Activated CD4-positive, alpha-beta T cell treated with anti-CD3 and anti-CD28 coated beads, Interleukin-2, amount 10 ng/mL, durations not matched to agents 24 days and 14 days (primary cell): ENCODE measurements at places on chromosomes 12 and 14. TPM values are rescaled to one million over a fixed set of nuclear protein-coding genes. Genes with fewer than 3 reads are reported as not detected.

DNA sequence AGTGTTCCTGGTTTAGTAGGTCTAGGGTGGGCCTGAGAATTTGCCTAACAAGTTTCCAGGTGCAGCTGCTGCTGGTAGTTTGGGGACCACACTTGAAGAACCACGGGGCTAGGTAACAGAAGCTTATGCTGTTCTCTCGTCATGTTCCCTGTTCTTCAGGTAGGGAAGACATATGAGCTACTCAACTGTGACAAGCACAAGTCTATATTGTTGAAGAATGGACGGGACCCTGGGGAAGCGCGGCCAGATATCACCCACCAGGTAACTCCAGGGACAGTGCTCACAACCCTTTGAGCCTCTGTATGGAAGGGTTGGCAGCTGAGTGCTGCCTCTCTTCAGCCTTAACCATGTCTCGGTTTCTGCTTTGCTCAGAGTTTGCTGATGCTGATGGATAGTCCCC lies 3.5 kb downstream of the EMG1 start:
- DNase-seq = no peak

- no peak for DNase-seq
These were observed 38.5 kb downstream of the CCER1 start for GRCh38 chr12:90916516-90916915.

DNA sequence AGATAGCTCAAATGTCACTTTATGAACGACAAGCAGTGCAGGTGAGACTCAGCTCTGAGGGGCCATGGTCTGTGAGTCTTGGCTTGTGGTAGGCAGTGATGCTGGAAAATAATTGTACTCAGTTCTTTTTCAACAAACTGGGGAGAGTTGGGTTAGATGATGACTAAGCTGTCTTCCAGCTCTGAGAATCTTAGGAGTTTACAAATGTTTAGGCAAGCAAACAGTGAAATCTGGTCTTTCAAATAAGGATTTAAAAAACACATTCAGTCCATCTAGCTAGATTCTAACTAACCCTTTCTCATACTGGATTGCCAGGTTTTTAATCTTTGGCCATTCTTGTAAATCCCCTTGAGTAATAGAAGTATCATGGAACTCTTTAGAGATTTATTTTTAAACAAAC lies 3.4 kb downstream of the PHC1 start:
- DNase-seq = no peak

GRCh38 chr12:43711348-43711747 lies 47.2 kb downstream of the PUS7L start:
- DNase-seq = no peak

The IL26 gene
- 6.9 and 7.7 TPM in 2 replicates for total RNA-seq

- no peak for DNase-seq
These were observed 3.1 kb upstream of the GYS2 start for GRCh38 chr12:21607701-21608100.

DNA sequence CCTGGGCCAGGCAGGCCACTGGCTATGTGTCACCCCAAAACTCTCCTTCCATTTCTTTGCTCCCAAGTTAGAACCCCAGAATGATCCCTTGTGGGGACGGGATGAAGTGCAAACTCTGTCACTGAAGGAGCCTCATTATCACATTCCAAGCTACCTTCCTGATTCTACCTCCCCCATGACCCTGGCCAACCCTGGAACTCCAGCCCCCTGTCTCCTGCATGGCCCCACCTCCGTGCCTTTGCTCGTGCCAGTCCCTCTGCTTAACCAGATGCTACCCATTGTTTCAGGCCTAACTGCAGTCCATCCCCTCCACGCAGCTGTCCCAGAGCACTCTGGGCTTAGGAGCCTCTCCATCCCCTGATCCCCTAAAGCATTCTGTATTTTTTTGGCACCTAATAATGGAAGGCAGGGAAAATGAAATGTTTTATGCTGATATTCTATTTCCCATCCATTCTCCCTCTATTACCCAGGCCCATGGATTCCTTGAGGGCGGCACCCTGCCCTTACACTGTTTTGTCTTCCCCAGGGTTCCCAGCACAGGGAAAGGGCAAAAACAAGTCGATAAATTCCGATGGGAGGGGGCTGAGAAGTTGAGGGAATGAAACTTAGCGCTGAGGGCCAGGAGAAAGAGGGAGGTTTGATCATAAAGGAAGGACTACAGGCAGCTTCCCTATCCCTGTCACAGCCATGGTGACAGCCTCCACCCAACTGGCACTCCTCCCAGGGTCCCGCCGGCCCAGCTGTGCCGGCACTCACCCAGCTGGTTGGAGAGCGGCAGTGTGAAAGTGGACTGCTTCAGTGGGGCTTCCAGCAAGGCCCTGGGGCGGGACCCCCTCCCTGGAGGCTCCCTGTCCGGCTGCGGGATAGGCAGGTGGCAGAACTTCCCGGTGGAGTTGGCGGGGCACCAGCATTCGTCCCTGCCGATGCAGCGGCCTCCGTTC lies 58.1 kb downstream of the ISCA2 start:
- no peak for DNase-seq

The ZFYVE26 gene
- 13.5 and 15.8 TPM in 2 replicates for total RNA-seq

The LGALS3 gene
- 11.1 and 12.2 TPM in 2 replicates for total RNA-seq

The MMP14 gene
- total RNA-seq = 2.1 and 3.2 TPM in 2 replicates

- DNase-seq = no peak
These were observed 47.9 kb downstream of the ANKRD9 start for GRCh38 chr14:102461490-102462338.

DNA sequence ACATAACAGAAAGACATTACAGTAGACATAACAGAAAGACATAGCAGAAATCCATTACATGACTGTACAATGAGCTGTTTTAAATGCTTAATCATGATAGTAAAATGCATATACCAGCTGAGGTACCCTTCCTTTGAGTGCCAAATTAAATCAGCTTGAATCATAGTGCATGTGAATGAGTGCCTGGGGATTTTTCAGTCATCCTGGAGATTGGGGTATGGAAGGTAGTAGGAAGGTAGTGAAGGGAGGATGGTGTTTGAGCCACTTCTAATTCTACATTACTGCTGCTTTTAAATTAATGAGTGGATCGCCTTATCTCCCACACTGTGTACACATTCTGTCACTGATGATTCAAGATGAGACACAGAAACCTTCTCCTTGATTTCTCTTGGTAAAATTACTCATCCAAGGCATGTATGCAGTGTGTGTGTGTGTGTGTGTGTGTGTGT lies 534.2 kb downstream of the LRFN5 start:
- DNase-seq = no peak

DNA sequence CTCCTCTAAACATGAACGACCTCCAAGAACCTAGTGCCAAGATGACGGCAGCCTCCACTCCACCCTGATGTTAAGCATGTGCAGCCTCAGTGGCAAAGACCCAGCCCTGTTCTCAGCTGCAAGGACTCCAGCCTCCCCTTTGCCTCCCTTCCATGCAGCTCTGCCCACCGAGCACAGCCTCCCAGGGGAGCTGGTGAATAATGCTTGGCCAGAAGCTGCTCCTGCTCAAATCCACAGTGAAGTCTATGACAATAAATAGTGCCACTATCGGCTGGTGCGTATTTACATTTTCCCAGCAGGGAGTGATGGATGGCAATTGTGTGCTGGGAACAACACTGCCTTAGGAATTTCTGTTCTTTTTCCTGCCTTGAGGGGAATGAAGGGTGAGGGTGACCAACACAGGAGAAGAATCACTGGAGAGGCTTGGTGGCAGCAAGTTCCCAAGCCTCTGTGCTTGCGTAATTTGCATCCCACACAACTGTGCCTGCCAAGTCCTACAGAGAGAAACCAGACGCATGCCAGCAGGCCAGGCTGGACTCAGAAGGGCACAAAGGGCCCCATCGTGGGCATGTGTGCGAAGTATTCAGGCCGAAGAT lies 29.9 kb upstream of the TC2N start:
- DNase-seq = no peak

- DNase-seq = peak; percentile 72
These were observed 37.8 kb upstream of the OR4E1 start for GRCh38 chr14:21711360-21711961.

The ANKRD33 gene
- total RNA-seq = not detected in 2 replicates

DNA sequence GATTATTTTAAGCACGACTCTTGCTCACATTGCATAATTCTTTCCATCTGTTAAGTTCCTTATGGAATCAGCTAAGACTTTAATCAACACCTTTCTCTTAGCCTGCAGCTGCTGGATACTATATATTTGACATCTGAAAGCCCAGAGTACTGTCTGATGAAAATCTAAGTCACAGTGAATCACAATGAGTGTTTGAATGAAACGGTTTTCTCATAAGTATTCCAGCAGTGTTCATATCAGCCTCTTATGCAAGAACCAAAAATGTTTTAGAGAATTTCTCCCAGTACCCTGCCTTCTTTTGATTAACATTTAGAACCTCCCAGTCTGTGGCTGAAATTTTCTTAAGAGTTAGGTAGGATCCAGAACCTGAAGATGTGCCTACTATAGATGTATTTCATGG lies 55.6 kb downstream of the FRMD6 start:
- DNase-seq = no peak
